ENCODE measurements at places on chromosomes 5 and 9.

GRCh38 chr5:179182601-179183000 lies 122.4 kb downstream of the ZNF354C start:
- DNase-seq: no peak

DNA sequence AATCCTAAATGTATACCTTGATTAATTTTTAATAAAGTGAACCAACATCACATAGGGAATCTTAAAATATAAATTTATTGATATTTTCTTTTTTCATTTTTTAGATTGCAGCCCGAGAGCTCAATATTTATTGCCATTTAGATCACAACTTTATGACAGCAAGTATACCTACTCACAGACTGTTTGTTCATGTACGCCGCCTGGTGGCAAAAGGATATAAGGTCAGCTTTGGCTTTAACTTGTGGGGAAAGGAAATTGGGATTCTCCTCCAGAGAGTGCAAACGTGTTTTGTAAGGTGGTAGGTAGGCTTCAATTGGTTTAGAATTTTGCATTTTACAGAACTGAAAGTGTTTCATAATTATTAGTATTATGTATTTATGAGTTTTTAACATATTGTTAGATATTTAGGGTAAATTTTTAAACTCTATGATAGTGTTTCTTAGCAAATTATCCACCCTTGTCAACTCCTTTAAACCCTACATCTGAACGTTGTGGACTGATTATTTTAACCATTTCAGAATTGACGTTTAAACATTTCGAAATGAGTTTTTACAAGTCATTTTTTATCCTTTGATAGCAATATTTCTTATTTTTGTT lies 17.5 kb upstream of the DHFR start:
- DNase-seq: peak; percentile 68

DNA sequence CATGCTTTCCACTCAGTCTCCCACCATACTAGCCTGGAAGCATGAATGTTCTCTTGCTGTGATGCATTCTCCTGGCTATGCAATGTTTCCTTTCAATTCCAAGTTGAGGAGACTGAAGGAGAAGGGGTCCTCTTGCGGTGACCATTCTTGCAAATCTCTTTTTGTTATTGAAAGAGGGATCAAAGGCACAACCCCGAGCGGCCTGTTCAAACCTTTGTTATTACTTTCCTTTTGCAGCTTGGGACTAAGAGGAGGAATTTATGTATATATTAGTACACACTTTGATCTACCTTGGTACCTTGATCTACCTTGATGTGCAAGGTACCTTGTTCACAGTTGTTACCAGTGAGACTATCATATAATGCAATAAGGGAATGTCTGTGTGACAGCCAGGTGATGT lies 147.3 kb downstream of the KCTD16 start:
- DNase-seq: no peak

DNA sequence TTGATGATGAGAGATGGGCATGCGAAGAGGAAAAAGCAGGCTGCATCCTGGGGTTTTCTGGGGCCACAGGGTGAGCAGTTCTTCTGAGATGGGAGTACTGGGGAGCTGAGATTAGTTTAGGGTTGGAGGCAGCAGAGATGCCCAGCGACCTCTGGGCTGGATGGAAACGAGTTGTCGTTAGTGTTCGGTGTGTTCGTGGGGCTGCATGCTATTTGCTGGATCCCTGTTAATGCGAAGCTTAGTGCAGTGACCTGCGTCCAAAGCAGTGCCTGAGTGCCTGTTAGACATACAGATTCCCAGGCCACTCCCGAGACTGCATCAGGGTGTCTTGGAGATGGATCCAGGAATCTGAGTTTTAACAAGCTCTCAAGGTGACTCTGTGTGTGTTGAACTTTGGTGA lies 201.3 kb downstream of the CACNA1B start:
- DNase-seq: no peak

GRCh38 chr5:173839117-173839713 lies 48.9 kb upstream of the CPEB4 start:
- no peak for DNase-seq

GRCh38 chr9:138045541-138046490 lies 168.2 kb downstream of the CACNA1B start:
- DNase-seq: no peak

DNA sequence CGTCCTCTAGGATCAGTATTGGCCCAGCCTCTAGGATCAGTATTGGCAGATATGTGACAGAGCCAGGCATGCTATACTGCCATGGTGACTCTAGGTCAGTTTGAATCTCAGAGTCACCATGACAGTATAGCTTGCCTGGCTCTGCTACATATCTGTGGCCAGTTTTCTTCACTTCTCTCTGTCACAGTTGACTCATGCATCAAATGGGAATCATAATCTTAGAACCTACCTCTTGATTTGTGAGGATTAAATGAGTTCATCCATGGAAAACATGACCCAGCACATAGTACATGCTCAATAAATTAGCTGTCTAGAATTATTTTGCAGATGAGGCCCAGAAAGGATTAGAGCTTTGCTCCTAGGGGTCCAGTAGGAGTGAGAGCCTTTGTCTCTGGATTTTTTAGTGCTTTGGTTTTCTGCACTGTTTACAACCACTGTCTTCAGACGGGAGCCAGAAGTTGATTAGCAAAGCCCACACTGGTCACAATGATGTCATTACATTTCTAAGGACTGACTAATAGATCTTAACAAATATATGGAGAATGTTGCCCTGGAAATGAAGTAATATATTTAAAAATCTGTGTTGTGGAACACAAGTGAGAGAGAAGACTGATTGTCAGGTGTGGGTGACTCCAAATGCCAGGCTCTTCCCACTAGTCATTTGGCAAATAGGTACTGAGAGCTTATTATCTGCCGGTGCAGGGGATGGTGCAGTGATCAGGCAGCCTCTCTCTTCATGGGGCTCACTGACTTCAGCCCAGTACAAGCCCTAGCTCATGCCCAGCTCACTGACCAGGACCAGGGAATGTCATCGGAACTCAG lies 76.0 kb downstream of the COL15A1 start:
- no peak for DNase-seq

DNA sequence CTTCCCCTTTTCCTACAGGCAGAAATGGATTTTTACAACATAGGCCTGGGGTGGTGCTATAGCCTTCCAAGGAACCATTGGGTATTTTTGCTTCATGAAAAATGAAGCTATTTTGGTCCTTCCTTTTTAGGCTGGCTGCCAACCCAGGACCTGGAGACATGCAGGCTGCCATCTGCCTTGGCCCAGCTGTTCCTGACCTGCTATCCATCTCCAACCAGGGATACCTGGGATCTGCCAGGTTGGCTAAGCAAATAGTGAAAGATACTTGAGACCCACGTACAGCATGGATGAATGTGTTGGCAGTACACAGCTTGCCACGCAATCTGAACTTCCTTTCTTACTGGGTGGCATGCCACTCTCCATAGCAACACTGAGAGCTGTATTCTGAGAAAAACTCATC lies 31.1 kb downstream of the MRPS27 start:
- no peak for DNase-seq

- no peak for DNase-seq
Observed at GRCh38 chr5:83475935-83476814, 4.6 kb downstream of the VCAN start.
